ENCODE measurements at places on chromosomes 5 and 9.

DNA sequence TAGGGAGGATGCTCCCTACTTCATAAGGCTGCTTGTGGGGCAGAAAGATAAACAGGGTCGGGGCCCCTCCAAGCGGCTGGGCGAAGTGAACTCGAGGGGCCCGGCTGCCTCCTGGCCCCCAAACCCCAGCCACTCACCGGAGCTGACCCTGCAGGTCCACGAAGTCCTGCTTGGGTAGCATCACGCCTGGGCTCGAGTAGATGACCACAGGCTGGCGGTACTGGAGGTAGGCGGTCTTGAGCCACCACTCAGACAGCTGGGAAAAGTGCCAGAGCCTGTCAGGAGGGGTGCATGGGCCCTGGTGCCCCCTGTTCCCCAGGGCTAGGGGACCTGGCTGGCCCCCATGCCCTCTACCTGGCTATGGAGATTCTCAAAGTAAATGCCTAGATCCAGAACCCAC lies 6.5 kb downstream of the CRAT start:
- no peak for DNase-seq

DNA sequence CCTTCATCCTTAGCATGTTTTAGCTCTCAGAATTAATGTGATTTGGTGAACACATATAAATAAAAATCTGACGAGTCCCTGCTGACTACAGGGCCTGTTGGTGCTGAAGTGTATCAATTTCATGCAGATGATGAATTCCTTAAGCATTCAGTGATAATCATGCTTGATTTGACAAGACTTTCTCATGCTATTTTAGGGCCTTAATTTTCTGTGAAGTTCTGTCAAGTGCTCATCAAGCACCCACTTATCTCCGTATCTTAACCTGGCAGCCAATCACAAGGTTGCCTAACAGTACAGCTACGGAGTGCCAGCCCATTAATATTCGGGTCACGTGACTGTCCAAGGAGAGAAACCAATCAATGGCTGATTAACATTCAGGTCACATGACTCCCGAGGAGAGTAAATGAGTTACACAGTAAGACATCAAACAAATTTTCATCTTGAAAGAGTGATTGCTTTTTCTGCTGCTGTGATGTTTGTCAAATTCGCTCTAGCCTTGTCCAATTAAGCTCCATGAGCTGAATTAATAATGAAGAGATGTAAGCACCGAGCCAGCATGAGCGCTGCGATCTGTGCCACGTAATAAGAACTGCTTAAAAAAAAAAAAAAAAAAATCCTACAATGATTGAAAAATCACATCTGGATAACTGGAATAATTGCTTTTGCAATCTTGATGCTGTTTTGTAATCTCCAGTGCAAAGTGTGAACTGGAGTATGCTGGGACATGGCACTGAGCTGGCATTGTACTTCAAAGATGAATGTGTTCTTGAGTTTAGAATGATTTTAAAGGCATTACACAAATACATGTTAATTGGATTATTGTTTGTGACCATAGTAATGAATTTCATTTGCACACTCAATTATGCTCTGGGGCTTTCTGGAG lies 104.3 kb upstream of the SPATA31D4 start:
- peak; percentile 45 for DNase-seq

DNA sequence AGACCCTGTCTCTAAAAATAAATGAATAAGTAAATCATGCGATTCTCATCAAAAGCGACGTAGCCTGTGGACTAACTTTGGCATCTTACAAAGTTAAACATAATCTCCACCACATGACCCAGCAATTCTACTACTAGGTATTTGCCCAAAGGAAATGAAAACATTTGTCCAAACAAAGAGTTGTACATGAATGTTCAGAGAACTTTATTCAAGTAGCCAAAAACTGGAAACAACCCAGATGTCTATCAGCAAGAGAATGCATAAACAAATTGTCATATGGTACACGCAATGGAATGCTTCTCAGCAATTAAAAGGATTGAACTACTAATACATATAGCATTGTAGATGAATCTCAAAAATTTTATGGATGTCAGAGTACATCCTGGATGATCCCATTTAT lies 82.6 kb downstream of the ADRB2 start:
- DNase-seq: no peak

- DNase-seq: no peak
Observed at GRCh38 chr5:110817459-110817858, 78.7 kb downstream of the SLC25A46 start.

- no peak for DNase-seq
Observed at GRCh38 chr5:108528655-108529054, 146.8 kb upstream of the FBXL17 start.

DNA sequence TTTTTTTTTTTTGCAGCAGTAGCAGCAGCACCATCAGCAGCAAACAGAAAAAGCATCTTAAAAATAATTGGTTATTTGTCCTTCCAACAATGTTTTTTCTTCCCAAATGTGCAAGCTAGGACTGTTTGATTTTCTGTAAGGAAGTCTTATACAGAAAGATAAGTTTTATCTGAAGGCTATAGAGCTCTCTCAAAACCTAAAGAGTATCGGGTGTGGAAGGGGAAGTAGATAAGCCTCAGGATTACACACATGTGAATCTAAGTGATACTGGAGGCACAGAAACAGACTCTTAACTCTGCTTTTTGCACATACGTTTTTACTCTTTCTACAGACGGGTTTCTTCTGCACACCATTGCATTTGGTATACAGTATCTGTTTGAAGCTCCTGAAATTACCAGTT lies 184.4 kb upstream of the FTMT start:
- no peak for DNase-seq

DNA sequence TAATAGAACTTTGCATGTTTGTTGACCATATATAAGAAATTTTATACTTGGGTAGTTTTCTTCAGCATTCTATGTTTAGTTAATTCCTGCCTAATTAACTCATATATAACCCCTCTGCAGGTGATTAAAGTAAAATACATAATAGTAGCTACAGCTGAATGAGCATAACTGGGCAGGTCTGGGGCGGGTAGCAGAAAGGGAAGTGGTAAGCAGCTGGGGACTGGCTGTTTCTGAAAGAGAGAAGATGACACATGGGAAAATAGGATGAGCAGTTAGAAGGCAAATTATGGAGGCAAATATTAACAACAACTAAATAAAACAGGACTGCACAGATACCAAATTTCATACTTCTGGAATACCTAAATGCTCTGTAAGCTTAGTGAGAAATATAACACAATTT lies 128.1 kb downstream of the CPLANE1 start:
- DNase-seq: no peak

DNA sequence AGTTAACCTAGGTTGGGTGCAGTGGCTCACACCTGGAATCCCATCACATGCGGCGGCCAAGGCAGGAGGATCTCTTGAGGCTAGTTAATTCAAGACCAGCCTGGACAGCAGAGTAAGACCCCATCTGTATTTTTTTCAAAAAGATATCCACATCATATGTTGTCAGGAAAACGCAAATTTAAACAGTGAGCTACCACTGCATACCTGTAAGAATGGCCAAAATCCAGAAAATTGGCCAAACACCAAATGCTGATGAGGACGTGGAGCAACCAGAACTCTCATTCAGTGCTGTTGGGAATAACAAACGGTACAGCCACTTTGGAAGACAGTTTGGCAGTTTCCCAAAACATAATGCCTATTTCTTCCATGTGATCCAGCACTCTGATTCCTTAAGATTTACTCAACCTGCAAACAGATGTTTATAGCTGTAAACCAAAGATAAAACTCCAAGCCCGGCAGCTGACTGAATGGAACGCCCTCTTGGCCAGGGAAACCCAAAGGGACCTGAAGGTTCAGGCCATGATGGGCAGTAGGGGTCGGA lies 12.4 kb downstream of the CEL start:
- peak; percentile 29 for DNase-seq

GRCh38 chr5:56078278-56079156 lies 83.8 kb upstream of the IL6ST start:
- peak; percentile 50 for DNase-seq

GRCh38 chr9:94901019-94901363 lies 174.5 kb downstream of the AOPEP start:
- no peak for DNase-seq

GRCh38 chr5:50564079-50564478 lies 102.4 kb upstream of the PARP8 start:
- DNase-seq: no peak

DNA sequence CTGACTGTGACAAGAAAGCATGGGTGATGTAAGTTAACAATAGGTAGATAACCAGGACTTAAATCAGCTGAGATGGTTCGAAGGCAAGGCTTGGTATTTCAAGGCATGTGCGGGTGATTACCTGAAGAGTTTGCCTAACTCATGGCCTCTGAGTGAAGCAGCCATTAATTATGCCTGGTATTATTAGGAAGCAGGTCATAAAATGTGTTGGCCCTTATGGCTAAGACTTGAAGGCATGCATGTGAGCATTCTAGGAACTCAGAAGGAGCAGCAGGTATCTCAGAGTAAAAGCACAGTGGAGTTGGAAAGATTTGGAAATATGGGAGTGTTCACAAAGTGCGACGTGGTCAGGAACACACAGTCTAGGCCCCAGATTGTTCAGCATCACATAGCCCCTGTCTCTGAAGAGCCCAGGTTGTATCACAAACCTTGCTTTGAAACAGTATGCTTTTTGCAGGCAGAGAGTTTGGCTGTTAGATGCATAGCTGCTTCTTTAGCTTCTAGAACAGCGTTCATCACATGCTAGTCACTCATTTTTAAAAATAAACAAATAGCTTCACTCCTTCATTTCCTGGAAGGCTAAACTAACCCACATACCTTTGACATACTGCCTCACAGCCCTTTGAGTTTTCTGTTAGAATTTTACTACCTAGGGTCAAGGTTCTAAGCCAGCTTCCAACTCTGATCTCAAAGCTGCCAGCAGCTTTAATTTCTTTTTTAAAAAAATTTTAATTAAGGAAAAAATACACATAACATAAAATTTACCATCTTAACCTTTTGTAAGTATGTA lies 2.1 kb downstream of the HEXB start:
- DNase-seq: no peak

DNA sequence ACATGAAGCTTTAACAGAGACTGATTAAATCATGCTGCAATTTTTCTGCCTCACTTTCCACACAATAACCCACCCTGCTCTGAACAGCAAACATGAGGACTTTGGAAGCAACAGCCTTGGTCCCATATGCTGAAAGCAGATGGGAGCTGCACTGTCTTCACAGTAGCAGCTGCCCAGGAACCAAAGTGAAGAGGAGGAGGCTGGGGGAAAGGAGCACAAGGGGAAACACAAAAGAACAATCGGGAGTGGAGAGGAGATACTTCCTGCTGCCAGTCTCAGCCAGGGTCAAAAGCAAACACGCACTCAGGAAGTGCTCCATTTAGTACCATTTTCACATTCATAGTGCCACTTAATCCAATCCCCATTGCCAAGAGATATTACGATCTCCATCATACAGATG lies 183.3 kb upstream of the PUM3 start:
- DNase-seq: peak; percentile 97

- DNase-seq: no peak
Observed at GRCh38 chr5:164336906-164337305, 831.5 kb downstream of the MAT2B start.

DNA sequence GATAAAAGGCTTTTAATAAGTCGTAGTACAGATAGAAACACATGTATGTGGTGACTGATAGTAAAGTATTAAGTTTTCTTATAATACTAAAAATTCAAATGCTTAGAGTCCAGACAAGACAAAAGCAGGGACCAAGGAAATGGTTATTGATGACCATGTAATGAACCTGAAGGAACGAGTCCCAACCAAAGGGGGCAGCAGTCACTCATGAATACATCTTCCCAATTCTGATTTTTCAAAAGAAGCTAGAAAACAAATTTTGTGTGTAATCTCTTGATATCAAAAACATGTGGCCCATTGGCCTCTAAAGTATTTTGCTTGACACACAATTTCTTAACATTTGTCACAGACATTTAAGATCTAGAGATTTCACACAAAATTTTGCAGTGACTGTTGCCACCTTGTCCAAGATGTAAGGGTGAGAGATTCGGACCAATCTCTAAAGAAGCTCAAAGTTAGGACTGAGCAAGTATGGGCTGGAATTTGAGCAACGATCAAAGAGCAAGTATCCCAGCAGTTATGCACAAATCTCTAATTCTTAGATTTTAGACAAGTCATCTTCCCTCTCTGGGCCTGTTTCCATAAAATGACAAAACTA lies 66.8 kb downstream of the ARL15 start:
- peak; percentile 51 for DNase-seq

- DNase-seq: no peak
Observed at GRCh38 chr5:89106480-89106879, 223.5 kb upstream of the MEF2C start.

DNA sequence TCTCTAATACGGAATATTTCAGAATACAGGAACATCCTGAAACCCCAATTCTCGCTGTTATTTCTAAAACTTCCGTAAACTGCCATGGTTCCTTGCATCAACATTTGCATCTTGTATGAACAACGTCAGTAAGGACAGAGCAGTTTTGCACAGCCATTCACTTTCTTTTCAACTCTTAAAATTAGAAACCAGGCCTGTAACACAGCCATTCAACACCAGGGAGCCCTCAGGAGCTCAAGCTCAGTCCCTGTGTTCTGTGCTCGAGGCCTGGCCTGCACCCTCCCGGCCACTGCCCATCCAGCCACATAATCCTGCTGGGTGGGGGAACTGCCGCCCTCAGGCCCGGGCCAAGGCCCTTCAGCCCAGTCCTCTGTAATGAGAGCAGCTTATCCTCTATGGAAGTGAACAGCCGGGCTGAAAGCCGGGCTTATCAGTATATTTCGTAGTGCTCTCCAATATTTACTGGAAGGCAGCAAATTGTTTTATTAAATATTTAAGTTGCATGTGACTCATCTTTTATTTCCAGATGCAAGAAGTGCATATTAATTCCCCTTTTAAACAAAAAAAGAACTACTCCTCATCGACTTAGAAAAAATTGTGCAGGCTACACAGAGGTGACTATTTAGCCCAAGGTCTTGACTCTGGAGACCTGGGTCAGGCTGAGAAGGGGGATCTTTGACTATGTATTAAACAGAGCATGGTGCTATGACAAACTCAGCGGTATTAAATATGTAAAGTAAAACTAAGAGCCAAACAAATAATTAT lies 33.2 kb upstream of the SLC6A3 start:
- no peak for DNase-seq

DNA sequence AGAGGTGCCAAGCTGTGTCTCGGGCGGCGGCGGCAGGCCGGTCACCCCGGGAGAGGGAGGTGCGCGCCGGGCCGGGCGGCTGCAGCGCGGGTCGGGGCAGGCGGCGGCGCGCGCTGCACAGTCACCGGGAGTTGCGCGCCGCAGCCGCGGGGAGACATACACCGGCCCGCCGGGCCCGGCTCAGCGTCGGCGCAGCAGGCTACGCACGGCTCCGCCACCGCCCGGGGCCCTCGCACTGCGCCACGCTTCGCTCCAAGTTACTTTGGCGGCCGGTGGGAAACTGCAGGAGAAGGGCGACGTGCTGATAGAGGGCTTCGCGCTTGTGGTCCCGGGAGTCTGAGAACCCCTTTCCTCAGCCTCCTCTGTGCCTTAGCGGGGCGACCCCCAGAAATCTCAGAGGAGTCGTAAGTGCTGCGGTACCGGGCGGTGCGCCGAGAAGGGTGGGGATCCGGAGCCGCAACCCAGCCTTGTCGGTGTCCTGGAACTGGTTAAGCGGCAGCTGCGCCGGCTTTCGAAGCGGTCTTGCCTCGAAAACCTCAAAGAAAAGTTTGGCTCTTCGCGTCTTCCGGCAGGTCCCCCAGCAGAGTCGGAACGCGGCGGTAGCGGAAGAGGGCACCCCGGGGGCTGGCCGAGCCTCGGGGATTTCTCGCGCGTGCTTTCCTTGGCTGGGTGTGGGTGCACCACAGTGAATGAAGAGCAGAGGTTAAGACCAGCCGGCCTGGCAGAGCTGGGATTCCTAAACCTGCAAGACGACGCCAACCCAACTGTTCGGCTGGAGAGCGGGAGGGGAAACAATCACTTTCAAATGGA lies at the start of gene EFNA5:
TSS of gene EFNA5 (minus strand) at position 6 of the 810 bp plus-strand sequence.
- peak; percentile 59 for DNase-seq

GRCh38 chr5:143562935-143563334 lies 159.4 kb upstream of the NR3C1 start:
- DNase-seq: no peak
